ENCODE measurements at places on chromosomes 2 and 18. TPM values are rescaled to one million over a fixed set of nuclear protein-coding genes. Genes with fewer than 3 reads are reported as not detected.

FAHD2A gene
- total RNA-seq: 16.7 TPM

NOL4 gene
- not detected for total RNA-seq

PRSS56 gene
- total RNA-seq: not detected

RNF152 gene
- total RNA-seq: 5.9 TPM

PSMA8 gene
- not detected for total RNA-seq

MLPH gene
- not detected for total RNA-seq

MITD1 gene
- 37.5 TPM for total RNA-seq

CHN1 gene
- total RNA-seq: 17.4 TPM

UGP2 gene
- total RNA-seq: 53.2 TPM

DQX1 gene
- not detected for total RNA-seq

RTP5 gene
- not detected for total RNA-seq

TTN gene
- 4.7 TPM for total RNA-seq

TNFRSF11A gene
- 6.2 TPM for total RNA-seq

EIF5B gene
- total RNA-seq: 19.1 TPM

CCT4 gene
- 203 TPM for total RNA-seq

TNP1 gene
- total RNA-seq: not detected

ARHGEF33 gene
- 0.07 TPM for total RNA-seq

CDC42EP3 gene
- total RNA-seq: 33.0 TPM

FAM110C gene
- not detected for total RNA-seq

RNMT gene
- total RNA-seq: 15.6 TPM

CAPN10 gene
- 23.1 TPM for total RNA-seq

UGT1A9 gene
- not detected for total RNA-seq

TRIM54 gene
- 0.49 TPM for total RNA-seq

CROCC2 gene
- total RNA-seq: not detected

LOXL3 gene
- 0.94 TPM for total RNA-seq

FLACC1 gene
- total RNA-seq: not detected

KIF5C gene
- 0.25 TPM for total RNA-seq

OLA1 gene
- total RNA-seq: 135 TPM

RAB12 gene
- total RNA-seq: 56.8 TPM

CLEC4F gene
- 0.10 TPM for total RNA-seq

GKN1 gene
- total RNA-seq: not detected

ABHD1 gene
- not detected for total RNA-seq

MYL1 gene
- total RNA-seq: not detected

FBXO48 gene
- 0.84 TPM for total RNA-seq

SLC9A4 gene
- not detected for total RNA-seq

ARHGAP15 gene
- not detected for total RNA-seq

VWC2L gene
- total RNA-seq: not detected

SCG2 gene
- total RNA-seq: 1.3 TPM

ANKRD29 gene
- total RNA-seq: 1.5 TPM

GREB1L gene
- 3.1 TPM for total RNA-seq

SNED1 gene
- total RNA-seq: 4.3 TPM

IL36RN gene
- not detected for total RNA-seq

PKDCC gene
- 1.3 TPM for total RNA-seq

RNF181 gene
- 204 TPM for total RNA-seq

EFEMP1 gene
- 1,504 TPM for total RNA-seq

DSG2 gene
- 1.3 TPM for total RNA-seq

CHRNG gene
- total RNA-seq: not detected

INPP5D gene
- 17.5 TPM for total RNA-seq

PRKAG3 gene
- not detected for total RNA-seq

Data from mammary microvascular endothelial cell (primary cell).